ENCODE measurements at places on chromosomes 4 and X.

- no peak for DNase-seq
These were observed 54.7 kb upstream of the NPNT start for GRCh38 chr4:105840426-105841174.

- DNase-seq, result no peak
These were observed 197.1 kb upstream of the FGF13 start for GRCh38 chrX:138908577-138908976.

GRCh38 chr4:121791481-121791880, 9.6 kb upstream of the EXOSC9 start:
- DNase-seq, result peak; percentile 38

DNA sequence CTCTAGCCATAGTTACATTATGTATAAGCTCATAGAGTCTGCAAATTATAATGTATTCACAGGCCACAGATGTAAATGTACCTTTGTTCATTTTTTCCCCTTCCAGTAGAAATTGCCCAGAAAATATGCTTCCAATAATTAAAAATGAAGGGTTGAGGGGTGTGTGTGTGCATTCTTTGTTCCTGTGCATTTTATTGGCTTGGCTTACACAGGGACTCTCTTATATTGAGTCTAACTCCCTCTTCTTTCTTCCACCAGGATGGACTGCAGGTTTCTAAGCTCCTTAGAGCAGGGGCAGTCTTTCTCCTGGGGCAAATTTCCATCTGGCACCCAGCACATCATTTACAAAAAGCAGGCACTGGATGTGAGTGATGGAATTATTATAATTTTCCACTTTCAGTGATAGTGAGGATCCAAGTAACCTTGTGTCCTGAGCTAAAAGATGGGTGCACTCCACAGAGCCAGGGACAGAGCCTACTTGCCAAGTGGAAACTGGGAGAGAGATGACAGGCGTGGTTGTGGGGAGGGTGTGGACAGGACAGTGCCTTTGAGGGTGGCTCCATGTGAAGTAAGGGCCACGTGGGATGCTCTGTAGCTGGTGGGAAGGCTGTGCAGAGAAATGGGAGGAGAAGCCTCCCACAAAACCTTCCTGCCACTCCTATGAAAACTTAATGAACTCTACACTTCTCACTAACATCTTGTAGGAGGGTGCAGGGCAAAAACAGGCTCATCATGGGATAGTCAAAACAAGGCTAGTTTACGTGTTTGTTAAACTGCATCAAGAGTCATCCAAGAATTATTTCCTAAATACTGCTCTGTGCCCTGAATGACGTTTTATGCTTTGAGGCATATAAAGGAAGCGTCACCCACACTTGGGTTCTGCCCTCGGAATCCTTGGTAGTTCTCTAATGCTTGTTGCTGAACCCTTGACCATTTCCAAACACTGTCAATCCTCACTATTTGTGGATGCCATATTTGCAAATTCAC, 16.0 kb downstream of the IGFBP7 start:
- DNase-seq, result no peak

DNA sequence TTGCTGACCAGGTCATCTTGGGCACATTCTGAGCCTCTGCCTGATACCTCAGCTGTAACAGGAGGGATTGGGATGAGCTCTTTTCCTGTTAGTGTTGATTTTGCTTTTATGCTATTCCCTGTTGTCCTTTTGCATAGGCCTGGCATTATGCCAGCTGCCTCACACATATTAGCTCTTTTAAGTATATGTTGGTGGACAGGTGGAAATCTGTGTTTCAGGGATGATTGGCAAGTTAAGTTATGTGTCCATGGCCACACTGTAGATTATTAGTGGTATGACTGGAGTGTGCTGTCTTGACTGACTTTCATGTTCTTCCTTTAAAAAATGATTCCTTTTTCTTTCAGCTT, 28.9 kb downstream of the NSD2 start:
- no peak for DNase-seq

DNA sequence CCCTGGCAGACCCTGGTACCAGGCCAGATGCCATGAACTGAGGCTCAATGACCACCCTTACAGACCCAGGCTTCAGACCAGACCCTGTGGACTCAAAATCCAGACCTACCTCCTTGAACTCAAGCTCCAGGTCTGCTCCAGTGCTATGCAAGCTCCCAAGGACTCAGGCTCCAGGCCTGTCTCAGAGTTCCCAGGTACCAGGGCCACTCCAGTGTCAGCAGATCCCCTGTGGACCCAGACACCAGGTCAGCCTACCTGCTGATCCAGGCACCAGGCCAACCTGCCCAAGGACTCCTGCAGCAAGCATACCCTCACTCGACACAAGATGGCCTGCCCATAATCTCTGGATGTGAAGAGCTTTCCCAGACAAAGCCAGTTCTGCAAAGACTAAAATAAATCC, 44.7 kb upstream of the MAGED4 start:
- no peak for DNase-seq

DNA sequence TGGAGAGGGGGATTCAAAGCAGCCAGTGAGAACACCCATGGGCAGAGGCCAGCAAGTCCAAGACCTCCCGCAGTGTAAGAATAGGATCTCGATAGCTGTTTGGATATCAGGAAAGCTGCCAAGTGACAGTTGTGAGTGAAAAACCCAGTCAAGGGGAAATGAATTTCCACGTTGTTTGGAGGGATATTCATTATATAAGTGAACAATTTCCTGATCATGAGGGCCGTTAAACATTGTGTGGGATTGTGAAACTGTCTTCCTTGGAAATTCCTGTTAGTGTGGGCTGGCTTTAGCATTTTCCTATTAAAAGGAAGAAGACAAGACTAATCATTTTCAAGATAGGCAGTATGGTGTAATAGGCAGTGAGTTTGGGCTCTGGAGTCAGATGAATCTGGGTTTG, 15.0 kb downstream of the CLDN2 start:
- DNase-seq, result no peak

- no peak for DNase-seq
These were observed 2.6 kb downstream of the RAB28 start for GRCh38 chr4:13481569-13481968.

Data from HS-5 (cell line).